Activated CD8-positive, alpha-beta T cell treated with anti-CD3 and anti-CD28 coated beads for 36 hours (primary cell): ENCODE measurements at places on chromosomes 12 and 14. TPM values are rescaled to one million over a fixed set of nuclear protein-coding genes. Genes with fewer than 3 reads are reported as not detected.

- DNase-seq: no peak
- no peaks in the 10 kb centered on the region for H3K27me3 ChIP-seq
- no peak overlapping the region for H3K27ac ChIP-seq
- no peak overlapping the region for H3K4me3 ChIP-seq
- H3K36me3 ChIP-seq: peaks cover 2% of the 10 kb centered on the region
These were observed 75.3 kb downstream of the AACS start for GRCh38 chr12:125140279-125141209.

GRCh38 chr14:90722590-90722989 is 93.6 kb downstream of the TTC7B start:
- H3K36me3 ChIP-seq: no peaks in the 10 kb centered on the region
- no peak overlapping the region for H3K4me3 ChIP-seq
- H3K27me3 ChIP-seq: no peaks in the 10 kb centered on the region
- H3K4me1 ChIP-seq: peaks cover 6% of the 10 kb centered on the region
- no peak for DNase-seq

GRCh38 chr14:102625564-102626296 is 33.3 kb downstream of the RCOR1 start:
- H3K4me3 ChIP-seq: no peak overlapping the region
- DNase-seq: no peak
- peak overlapping the region; percentile 14 for H3K27ac ChIP-seq
- H3K36me3 ChIP-seq: peaks cover 6% of the 10 kb centered on the region
- H3K27me3 ChIP-seq: no peaks in the 10 kb centered on the region
- peaks cover 46% of the 10 kb centered on the region for H3K4me1 ChIP-seq

DNA sequence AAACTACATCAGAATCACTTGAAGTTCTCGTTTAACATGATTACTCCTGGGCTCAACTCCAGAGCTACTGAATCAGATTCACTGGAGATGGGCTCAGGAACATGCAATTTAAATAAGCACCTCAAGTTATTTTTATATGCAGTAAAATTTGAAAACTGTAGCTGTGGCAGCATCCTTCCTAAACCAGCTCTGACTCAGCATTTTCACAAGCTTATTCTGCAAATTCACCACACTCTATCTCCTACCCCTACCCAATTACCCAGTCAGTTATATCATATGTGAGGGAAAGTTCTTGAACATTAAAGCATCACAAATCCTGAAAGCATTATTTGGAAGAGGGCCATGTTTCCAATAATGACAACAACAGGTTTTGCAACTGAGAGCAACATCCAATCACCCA is 24.2 kb upstream of the LRRC9 start:
- H3K4me1 ChIP-seq: no peaks in the 10 kb centered on the region
- no peak overlapping the region for H3K4me3 ChIP-seq
- no peaks in the 10 kb centered on the region for H3K36me3 ChIP-seq
- DNase-seq: no peak
- no peak overlapping the region for H3K27ac ChIP-seq

GRCh38 chr14:81122326-81122725 is 98.4 kb downstream of the GTF2A1 start:
- no peaks in the 10 kb centered on the region for H3K27me3 ChIP-seq
- no peak for DNase-seq
- H3K4me3 ChIP-seq: no peak overlapping the region
- H3K36me3 ChIP-seq: no peaks in the 10 kb centered on the region
- peak overlapping the region; percentile 12 for H3K27ac ChIP-seq
- H3K4me1 ChIP-seq: peaks cover 5% of the 10 kb centered on the region

- peaks cover 16% of the 10 kb centered on the region for H3K36me3 ChIP-seq
- H3K4me3 ChIP-seq: no peak overlapping the region
- H3K27ac ChIP-seq: no peak overlapping the region
- H3K4me1 ChIP-seq: peaks cover 11% of the 10 kb centered on the region
- no peaks in the 10 kb centered on the region for H3K27me3 ChIP-seq
These were observed 77.7 kb downstream of the PLXNC1 start for GRCh38 chr12:94225947-94226630.

DNA sequence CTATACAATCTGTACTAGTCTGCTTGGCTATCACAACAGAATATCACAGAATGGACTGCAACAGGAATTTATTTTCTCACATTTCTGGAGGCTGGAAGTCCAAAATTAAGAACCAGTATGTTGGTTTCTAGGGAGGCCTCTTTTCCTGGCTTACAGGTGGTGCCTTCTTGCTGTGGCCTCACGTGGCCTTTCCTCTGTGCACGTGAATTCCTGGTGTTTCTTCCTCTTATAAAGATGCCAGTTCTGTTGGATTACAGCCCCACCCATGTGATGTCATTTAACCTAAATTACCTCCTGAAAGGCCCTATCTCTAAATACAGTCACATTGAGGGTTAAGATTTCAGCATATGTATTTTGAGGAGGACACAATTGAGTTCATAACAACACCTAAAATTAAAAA is 32.1 kb upstream of the C2CD5 start:
- no peaks in the 10 kb centered on the region for H3K4me1 ChIP-seq
- no peak overlapping the region for H3K27ac ChIP-seq
- no peak for DNase-seq

- H3K27ac ChIP-seq: peak overlapping the region; percentile 87
- peaks cover 70% of the 10 kb centered on the region for H3K36me3 ChIP-seq
- H3K4me3 ChIP-seq: peak overlapping the region; percentile 35
These were observed 170.4 kb upstream of the HIF1A start for GRCh38 chr14:61524936-61525292.

DNA sequence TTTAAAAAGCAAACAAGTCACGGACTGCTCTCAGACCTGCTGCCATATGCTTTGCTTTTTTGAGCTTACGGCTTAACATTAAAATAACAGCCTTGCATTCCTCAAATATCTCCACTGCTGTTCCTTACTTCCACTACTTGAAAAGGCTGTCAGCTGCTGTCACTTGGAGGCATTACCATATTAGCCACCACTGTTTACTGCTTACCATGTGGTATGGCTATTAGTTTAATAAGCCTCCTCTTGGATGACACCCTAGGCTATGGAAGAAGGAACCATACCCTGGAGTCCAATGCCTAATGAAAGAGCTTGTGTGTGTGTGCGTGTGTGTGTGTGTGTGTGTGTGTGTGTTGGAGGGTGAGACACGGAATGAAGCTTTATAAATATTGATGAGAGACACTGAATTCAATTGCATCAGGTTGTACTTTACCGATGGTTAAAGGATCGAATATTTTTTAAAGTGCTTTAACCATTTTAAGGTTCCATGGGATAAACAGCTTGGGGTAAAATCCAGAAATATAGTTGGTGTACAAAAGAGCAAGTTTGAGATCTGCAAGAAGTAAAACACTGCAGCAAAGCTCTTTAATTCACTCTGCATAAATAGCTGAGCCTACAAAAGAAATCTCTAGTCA is 174.5 kb downstream of the TTC7B start:
- H3K4me3 ChIP-seq: no peak overlapping the region
- no peaks in the 10 kb centered on the region for H3K27me3 ChIP-seq
- H3K4me1 ChIP-seq: no peaks in the 10 kb centered on the region
- H3K36me3 ChIP-seq: no peaks in the 10 kb centered on the region

- H3K4me1 ChIP-seq: no peaks in the 10 kb centered on the region
- H3K4me3 ChIP-seq: no peak overlapping the region
- peaks cover 28% of the 10 kb centered on the region for H3K36me3 ChIP-seq
- no peaks in the 10 kb centered on the region for H3K27me3 ChIP-seq
- H3K27ac ChIP-seq: no peak overlapping the region
These were observed 20.7 kb downstream of the VTI1B start for GRCh38 chr14:67653651-67654280.

DNA sequence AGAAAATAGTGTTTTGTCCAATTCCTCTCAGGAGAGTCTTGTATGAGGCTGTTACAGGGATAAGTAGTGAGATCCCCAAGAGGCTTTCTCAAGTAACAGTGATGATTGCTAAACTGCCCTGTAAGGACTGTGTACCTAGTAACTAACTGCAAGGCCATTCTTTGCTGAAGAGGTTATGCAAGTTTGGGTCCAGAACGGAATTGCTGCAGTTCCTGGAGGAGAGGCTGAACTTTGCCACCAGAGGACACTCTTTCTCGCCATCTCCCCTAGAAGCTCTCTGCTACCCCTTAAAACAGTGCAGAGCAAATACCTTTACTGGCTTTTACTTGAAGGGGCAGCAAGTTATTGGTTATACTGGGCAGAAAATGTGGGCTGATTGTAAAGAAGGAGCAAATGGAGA is 180.0 kb downstream of the RBM19 start:
- peaks cover 10% of the 10 kb centered on the region for H3K27me3 ChIP-seq
- no peak overlapping the region for H3K27ac ChIP-seq
- no peaks in the 10 kb centered on the region for H3K4me1 ChIP-seq
- no peaks in the 10 kb centered on the region for H3K36me3 ChIP-seq

DNA sequence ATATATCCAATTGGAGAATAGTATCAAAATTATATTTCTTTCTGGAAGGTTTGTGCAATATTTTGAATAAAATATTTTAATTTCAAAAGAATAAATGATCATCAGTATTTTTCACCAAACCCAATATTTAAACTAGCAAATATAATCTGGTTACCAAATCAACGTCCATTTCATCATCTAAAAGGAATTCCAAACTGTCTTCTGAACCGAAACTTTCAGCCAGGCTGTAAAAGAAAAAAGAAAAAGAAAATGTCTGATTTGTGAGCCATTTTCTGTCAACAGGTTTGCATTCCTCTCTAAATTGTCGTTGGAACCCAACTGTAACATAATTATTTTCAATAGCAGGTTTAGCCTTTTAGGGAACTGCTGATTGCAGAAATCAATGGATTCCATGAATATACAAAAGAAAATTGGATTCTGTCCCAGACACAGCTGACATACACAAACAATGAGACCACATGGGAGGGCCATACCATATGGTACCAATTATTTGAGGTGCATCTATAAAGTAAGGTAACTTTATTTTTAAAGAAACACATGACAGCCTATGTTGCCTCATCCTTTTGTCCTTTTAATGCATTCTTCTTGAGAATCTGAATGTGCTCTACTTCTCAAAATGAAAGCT is 22.7 kb downstream of the SNRPF start:
- no peaks in the 10 kb centered on the region for H3K27me3 ChIP-seq
- no peaks in the 10 kb centered on the region for H3K4me1 ChIP-seq
- H3K4me3 ChIP-seq: no peak overlapping the region
- DNase-seq: no peak
- no peaks in the 10 kb centered on the region for H3K36me3 ChIP-seq

DNA sequence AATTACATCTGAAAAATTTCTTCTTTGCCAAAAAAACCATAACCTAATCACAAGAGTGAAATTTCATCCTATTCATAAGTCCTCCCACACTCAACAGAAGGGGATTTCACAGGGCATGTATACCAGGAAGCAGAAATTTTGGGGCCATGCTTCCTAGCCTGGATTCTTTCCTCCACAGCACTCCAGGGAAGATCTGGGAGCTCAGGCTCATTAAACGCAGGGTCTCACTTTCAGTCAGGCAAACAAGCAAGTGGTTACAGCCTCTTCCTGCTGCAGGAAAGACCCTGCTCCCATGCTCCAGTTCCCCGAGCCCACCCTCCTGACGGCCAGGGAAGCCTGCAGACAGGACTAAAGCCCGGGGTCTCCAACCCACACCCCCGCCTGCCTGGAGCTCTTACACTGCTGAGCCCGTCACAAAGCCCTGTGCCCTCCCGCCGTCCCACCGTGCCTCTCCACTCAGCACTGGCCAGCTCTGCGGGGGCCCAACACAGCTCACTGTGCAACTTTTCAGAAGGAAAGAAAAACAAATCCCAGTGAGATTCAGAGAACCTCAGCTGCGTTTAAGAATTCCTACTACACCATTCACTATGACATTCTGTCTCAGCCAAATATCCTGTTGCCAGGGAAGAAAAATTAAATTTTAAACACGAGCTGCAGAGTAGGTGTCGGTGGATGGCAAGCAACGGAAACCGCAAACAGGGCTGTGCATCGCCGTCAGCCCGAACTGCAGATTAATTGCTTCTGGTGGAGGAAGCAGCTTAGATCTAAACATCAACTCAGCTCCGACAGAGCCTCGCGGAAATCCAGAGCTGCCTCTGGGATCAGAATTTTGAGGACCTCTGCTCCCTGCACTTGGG is 106.7 kb upstream of the SFSWAP start:
- peak overlapping the region; percentile 74 for H3K27ac ChIP-seq
- peak; percentile 73 for DNase-seq
- peaks cover 50% of the 10 kb centered on the region for H3K4me1 ChIP-seq

GRCh38 chr12:130498589-130499385 is 161.1 kb downstream of the PIWIL1 start:
- no peak overlapping the region for H3K4me3 ChIP-seq
- H3K27me3 ChIP-seq: no peaks in the 10 kb centered on the region
- no peak for DNase-seq
- no peaks in the 10 kb centered on the region for H3K36me3 ChIP-seq
- H3K27ac ChIP-seq: no peak overlapping the region

DNA sequence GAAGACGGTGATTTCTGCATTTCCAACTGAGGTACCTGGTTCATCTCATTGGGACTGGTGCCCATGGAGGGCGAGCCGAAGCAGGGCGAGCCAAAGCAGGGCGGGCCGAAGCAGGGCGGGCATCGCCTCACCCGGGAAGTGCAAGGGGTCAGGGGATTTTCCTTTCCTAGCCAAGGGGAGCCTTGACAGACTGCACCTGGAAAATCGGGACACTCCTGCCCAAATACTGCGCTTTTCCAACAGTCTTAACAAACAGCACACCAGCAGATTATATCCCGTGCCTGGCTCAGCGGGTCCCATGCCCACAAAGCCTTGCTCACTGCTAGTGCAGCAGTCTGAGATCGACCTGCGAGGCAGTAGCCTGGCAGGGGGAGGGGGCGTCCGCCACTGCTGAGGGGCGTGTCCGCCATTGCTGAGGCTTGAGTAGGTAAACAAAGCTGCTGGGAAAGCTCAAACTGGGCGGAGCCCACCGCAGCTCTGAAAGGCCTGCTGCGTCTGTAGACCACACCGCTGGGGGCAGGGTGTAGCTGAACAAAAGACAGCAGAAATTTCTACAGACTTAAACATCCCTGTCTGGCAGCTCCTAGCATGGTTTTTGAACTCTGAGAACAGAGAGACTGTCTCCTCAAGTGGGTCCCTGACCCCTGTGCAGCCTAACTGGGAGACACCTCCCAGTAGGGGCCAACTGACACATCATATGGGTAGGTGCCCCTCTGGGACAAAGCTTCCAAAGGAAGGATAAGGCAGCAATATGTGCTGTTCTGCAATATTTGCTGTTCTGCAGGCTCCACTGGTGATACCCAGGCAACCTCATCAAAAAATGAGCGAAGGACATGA is 77.2 kb downstream of the BAZ1A start:
- H3K27me3 ChIP-seq: no peaks in the 10 kb centered on the region
- H3K4me3 ChIP-seq: no peak overlapping the region
- DNase-seq: no peak
- no peaks in the 10 kb centered on the region for H3K4me1 ChIP-seq
- H3K36me3 ChIP-seq: peaks cover 49% of the 10 kb centered on the region
- H3K27ac ChIP-seq: no peak overlapping the region

DNA sequence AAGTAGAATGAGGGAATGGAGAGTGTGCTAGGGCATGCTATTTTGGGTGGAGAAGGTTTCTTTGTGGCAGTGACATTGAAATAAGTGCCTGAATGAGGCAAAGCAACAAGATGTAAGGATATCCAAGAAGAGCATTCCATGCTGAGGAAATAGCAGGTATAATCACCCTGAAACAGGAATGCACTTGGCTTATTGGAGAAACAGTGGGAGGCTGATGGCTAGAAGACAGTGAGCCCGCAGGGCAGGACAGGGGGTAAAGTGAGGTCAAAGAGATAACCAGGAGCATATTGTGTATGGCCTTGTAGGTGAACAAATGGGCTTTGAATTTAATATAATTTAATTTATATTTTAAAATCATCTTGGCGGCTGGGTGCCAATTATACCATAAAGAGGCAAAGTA is 877.0 kb downstream of the DIO2 start:
- H3K4me1 ChIP-seq: no peaks in the 10 kb centered on the region
- H3K27ac ChIP-seq: no peak overlapping the region
- DNase-seq: no peak

IL22 gene
- total RNA-seq: not detected

CACNA1C gene
- total RNA-seq: 0.05 TPM

TCL1B gene
- not detected for total RNA-seq

GLIPR1L1 gene
- total RNA-seq: not detected

KLHL28 gene
- 10.9 TPM for total RNA-seq
